Amygdala (tissue), 56 donors: ENCODE measurements at places on chromosomes 3 and 15.

- DNase-seq, result no peak
Measured at GRCh38 chr3:117885011-117885441, 1149.6 kb downstream of the IGSF11 start.

- DNase-seq, result no peak
Measured at GRCh38 chr3:167740961-167741587, 5.6 kb downstream of the SERPINI1 start.

DNA sequence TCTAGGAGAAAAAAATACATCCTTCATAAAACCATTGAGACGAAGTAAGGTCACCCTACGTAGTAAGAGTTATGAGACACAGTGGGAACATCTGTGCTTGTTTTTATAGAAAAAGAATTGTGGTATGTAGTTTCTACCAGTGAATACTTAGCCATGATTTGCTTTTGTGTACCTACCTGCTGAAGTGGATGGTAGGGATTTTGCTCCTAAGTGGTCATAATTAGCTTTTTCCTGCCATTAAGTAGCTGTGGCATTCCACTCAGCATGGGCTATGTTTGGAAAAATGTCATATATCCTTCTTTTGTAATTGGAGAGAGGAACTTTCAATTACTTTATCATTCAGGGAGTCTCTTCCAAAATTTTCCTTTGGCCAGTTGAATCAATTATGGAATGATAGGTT, 63.7 kb downstream of the CHD2 start:
- DNase-seq, result no peak

DNA sequence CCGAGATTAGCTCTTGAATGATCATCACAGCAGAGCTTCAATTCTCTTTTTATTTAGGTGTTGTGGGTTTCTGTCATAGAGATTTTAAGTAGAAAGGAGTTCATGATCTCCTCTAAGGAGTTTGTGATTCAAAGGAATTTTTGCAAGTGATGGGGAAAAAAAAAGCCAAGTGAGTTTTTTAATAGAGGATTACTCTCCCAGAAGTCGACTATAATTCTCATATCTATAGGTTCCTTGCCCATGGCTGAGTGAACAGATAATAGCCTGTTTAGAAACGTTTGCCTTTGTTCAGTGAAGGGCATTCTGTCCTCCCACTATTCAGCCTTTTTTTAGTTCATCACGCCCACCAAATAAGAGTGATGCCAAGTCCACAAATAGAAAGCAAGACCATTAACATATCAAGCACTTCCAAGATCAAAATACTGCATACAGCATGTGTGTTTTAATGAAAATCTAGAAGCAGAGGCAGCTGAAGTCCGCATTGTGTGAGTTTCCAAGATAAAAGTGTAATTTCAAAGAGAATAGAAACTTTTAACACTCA, 398.4 kb upstream of the CNTN3 start:
- no peak for DNase-seq

DNA sequence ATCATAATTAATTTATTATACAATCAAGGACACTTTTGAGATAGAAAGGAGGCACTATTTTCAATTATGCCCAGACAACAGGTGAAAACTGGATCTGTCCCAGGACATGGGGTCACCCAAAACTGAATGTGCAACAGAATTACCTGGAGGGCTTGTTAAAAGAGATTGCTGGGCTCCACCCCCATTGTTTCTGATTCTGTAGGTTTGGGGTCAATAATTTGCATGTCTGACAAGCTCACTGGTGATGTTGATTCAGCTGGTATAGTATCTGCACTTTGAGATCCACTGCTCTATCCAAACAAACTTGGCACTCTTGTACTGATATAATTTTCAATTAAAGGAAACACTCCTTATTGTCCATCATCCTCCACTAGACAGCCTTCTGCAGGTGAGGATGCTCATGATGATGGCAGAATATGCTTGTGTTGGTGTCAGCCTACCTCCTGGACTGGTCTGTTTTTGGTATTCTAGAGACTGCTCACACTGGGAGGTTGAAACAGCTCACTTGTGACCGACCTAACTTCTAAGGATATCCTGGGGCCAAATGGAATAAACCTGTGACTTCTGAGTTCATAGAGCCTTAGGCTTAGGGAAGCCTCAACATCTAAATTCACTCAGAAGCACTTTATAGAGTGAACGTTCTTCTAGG, 2.2 kb downstream of the P2RY14 start:
- DNase-seq, result no peak

GRCh38 chr15:78407608-78408354, 30.2 kb upstream of the IREB2 start:
- DNase-seq, result no peak

GRCh38 chr3:122322095-122323075, 2.7 kb upstream of the CSTA start:
- no peak for DNase-seq

GRCh38 chr3:150577855-150578254, 25.3 kb upstream of the SELENOT start:
- DNase-seq, result no peak

- no peak for DNase-seq
Measured at GRCh38 chr15:78056714-78057269, 20.7 kb downstream of the TBC1D2B start.

GRCh38 chr3:2156244-2156847, 57.7 kb downstream of the CNTN4 start:
- DNase-seq, result no peak

- peak; percentile 25 for DNase-seq
Measured at GRCh38 chr15:66883284-66883911, 181.4 kb downstream of the SMAD6 start.

- no peak for DNase-seq
Measured at GRCh38 chr15:100731267-100732152, 129.1 kb downstream of the ASB7 start.

DNA sequence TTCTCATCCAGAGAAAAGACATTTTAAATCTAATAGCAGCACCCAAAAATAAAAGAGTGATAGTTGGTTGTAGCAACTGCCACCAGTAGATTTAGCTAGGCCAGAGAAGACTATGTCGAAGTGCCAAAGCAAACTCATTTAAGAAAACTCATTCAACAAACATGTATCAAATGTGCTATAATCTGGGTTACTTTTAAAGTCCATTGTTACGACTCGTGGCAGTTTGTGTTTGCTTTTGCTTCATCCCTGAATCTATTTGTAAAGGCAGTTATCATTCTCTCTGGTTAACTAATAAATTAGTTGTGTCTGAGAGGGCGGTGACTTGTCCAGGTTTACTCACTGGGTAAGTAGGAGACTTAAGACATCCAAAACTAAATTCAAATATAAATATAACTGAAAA, 159.4 kb downstream of the ZIC4 start:
- DNase-seq, result no peak

- DNase-seq, result no peak
Measured at GRCh38 chr3:126928921-126929474, 53.9 kb upstream of the PLXNA1 start.

- no peak for DNase-seq
Measured at GRCh38 chr3:13145826-13146642, 72.8 kb upstream of the IQSEC1 start.

GRCh38 chr3:122987231-122987630, 40.3 kb downstream of the SEMA5B start:
- no peak for DNase-seq

GRCh38 chr3:109257269-109257668, 59.0 kb downstream of the DPPA2 start:
- no peak for DNase-seq

GRCh38 chr3:189167027-189167766, 4.6 kb upstream of the TPRG1 start:
- DNase-seq, result no peak

- DNase-seq, result no peak
Measured at GRCh38 chr15:35932531-35932930, 386.6 kb upstream of the DPH6 start.

DNA sequence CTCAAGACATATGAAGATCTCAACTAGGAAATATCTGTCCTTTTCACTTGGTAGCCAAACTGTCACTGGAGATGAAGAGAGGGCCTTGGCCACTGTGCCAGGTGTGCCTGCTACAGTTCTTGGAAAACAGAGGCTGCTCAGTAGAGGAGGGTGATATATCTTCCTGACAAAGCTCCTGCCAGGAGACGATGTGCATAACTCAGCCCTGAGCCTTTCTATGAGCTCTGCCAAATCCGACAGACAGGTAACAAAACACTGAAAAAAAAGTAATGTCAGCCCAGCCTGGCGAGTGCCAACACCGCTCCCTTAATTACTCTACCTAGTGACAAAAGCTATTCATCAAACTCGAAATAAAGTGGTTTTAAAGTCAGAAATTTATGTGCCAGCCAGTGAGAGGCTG, 123.2 kb downstream of the MFSD1 start:
- DNase-seq, result no peak

GRCh38 chr3:172640751-172641150, 70.1 kb downstream of the NCEH1 start:
- no peak for DNase-seq

GRCh38 chr3:12454076-12454815, 30.0 kb upstream of the TSEN2 start:
- DNase-seq, result no peak

- no peak for DNase-seq
Measured at GRCh38 chr3:38133557-38134405, 3.1 kb downstream of the ACAA1 start.

DNA sequence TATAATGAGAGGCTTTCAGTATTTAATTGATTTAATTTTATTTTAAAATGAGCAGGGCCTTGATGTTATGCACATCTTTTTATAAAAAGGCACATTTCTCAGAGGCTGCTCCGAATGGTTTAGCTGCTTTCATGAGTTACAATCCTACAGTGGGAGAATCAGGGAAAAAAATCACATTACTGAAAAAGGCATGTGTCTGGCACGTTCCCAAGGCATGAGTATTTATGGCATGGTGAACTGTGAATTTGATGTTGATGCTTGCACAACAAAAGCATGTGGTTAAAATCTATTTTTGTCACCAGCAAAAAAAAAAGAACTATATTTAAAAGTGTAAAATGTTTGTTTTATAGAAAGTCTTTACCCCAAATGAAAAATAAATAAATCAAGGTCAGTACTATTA, 485.2 kb upstream of the ROBO2 start:
- DNase-seq, result no peak

- no peak for DNase-seq
Measured at GRCh38 chr3:141986548-141987107, 110.2 kb downstream of the ATP1B3 start.

- DNase-seq, result no peak
Measured at GRCh38 chr15:40637221-40637745, 43.2 kb downstream of the KNL1 start.

DNA sequence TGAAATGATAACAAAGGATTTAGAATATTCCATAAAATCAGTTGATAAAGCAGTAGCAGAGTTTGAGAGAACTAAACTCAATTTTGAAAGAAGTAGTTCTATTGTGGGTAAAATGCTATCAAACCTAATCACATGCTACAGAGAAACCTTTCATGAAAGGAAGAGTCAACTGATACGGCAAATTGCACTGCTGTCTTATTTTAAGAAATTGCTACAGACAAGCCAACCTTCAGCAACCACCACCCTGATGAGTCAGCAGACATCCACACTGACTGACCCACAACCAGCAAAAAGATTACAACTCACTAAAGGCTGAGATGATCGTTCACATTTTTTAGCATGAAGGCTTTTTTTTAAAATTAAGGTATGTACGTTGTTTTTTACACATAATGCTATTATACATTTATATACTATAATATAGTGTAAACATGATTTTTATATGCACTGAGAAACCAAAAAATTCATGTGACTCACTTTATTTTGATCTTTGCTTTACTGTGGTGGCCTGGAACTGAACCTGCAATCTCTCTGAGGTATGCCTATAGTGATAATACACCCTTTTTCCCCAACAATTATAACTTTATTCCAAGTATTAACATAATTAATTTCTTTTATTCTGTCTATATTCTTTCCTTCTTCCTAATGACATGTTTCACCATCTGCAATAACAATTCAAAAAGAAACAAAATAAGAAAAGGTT, 109.9 kb downstream of the TBC1D5 start:
- DNase-seq, result no peak

GRCh38 chr3:36146404-36146803, 233.9 kb upstream of the STAC start:
- DNase-seq, result no peak

DNA sequence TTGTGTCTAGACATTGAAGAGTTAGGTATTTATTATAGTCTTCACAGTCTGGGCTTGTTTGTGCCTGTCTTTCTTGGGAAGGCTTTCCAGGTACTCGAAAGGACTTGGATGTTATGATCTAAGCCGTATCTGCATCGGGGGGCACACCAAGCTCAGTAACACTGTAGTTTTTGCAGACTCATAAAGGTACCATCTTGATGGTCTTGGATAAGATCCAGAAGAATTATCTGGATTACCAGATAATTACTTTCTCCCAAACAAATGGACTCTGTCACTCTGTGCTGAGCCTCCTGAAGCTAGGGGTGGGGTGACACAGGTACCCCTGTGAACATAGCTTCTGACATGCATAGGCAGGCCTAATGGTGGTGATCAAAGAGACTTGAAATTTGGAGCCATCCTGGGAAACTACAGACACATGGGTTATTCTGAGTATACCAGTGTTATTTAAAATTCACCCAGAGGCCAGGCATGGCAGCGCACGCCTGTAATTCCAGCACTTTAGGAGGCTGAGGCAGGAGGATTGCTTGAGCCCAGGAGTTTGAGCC, 238.6 kb upstream of the TPM1 start:
- no peak for DNase-seq

DNA sequence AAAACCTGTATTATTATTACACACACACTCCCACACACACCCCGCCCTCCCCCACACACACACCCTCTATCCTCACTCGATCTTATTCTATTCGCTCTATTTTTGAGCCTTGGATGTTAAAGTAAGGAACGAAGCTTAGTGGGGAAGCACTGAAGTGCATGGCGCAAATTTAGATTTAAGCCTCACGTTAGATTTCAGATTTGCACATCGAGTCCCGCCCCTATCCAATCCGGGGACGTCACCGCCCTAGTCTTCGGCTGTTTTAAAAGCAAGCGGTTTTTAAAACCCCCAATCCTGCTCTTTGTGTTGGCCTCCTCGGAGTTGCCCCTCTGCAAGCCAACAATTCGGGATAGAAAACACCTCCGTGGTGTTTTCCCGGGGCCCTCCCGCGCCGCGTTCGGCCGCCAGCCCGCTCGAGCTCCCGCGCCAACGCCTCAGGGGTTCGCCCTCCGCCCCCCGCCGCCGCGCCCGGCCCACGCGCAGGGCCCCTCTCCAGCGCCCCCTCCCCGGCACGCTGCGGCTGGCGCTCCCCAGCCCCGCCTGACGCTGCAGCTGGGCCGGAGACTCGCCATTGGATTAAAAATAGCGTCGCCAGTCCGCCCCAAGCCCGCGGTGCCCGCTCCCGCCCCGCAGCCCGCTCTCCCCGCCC, at the start of gene USP13:
Gene USP13, plus strand, starts transcription at position 594 of the 649 bp plus-strand sequence. CDS start 186 bp downstream, outside the sequence.
- peak; percentile 68 for DNase-seq

- no peak for DNase-seq
Measured at GRCh38 chr3:134035836-134036235, 6.1 kb upstream of the SLCO2A1 start.

GRCh38 chr3:182292591-182292990, 500.7 kb upstream of the ATP11B start:
- DNase-seq, result no peak

GRCh38 chr3:31523543-31523942, 9.2 kb upstream of the STT3B start:
- DNase-seq, result no peak

GRCh38 chr3:13714251-13714916, 165.5 kb downstream of the FBLN2 start:
- no peak for DNase-seq

GRCh38 chr3:178393146-178393545, 143.1 kb upstream of the KCNMB2 start:
- no peak for DNase-seq
